ENCODE measurements at places on chromosomes 5 and 9.

DNA sequence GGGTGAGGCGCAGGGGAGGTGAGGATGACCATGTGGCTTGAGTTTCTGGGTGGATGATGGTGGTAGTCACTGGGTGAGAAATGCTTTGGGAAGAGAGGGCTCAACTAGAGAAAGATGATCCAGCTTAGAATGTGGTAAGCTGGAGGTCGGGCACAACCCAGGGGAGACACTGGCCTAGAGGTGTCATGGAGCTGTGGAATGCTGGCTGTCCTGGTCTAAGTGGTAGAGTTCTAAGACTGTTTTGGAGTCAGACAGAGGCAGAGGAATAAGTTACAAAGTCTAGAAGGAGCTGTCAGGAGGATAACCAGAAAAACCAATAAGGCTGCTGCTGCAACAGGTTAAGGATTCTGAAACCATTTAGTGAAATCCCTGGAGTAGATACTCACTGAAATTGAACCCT is 19.2 kb upstream of the ACSL6 start:
- no peak for DNase-seq

DNA sequence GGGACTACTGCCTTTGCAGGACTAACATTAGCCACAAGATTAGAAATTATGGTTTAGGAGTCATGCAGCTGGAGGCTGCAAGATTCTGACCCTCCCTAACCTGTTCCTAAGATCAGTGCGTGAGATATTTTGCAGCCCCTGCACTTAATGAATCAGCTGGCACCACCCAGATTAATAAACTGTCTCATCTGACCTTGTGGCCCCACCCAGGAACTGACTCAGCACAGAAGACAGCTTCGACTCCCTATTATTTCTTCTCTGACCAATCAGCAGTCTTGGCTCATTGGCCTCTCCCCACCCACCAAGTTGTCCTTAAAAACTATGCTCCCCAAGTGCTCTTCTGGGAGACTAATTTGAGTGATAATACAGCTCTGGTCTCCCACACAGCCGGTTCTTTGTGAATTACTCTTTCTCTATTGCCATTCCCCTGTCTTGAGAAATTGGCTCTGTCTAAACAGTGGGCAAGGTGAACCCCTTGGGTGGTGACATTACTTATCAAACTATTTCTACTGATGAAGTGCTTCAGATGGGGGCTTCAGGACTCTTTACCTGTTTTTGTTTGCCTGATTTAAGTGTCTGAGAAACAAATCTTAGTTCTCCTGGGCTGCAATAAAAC is 17.0 kb downstream of the CTSL start:
- no peak for DNase-seq

GRCh38 chr9:114690308-114690707 is 8.3 kb upstream of the TEX48 start:
- no peak for DNase-seq

DNA sequence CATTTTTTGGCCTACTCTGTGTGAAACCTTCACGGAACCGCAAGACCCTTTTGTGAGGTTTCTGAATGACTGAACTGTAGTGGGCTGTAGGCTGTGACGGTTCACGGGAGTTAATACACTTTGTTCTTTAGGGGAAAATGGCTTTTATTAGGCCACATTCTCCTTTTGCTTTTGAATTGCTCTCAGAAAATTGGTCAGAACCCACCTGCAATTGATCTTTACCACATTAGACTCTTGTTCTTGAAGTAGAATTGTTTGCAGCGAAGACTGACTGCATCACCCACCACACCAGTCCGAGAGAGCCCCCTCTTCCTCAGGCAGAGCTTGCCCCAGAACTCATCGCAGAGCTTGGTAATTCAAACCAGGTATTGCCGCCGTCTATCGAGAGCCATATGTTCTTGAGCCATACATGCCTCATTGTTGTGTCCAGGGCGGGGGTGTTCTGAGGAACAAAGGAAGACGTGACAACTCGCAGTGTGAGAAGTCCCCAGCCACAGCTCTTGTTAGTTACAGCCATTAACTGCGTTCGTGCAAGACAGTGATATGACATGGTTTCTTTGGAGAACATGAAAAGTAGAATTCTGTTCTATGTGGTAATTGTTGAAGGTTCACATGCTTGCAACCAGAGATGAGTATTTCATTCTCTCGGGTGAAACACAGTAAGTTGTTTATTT is 166.4 kb upstream of the OTULINL start:
- no peak for DNase-seq

DNA sequence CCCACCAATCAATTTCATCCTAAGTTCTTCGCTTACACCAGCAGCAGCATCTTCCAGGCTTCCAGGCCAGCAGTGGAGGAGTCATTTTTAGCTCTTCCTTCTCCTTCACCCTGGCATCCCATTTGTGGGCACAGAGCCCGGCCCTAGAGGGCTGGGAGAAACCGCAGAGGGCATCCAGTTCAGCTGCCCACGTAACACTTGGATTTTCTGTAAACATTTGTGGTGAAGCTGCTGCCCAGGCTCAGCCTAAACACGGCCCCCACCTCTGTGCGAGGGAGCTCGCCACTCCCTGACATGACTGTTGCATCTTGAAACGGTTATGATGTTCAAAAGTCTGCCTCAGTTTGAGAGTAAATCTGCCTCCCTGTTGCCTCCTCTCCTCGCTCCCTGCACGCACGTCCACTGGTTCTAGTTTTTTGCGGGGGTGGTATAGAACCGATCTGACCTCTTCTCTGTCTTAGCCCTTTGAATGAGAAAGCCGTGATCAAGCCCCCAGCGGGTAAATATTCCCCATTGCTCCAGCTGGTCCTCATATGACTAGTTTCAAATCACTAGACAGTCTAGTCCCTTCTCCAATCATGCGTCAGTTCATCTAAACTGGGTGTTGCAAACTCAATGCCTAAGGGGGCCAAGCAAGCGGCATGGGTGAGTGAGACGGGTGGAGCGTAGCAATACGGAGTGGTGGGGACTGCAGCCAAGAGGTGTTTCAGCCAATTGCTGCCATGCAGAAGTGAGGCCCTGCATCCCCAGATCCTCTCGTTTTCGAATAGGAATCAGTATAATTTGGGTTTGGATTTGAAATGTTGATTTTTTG is 34.9 kb upstream of the N4BP3 start:
- DNase-seq = no peak

DNA sequence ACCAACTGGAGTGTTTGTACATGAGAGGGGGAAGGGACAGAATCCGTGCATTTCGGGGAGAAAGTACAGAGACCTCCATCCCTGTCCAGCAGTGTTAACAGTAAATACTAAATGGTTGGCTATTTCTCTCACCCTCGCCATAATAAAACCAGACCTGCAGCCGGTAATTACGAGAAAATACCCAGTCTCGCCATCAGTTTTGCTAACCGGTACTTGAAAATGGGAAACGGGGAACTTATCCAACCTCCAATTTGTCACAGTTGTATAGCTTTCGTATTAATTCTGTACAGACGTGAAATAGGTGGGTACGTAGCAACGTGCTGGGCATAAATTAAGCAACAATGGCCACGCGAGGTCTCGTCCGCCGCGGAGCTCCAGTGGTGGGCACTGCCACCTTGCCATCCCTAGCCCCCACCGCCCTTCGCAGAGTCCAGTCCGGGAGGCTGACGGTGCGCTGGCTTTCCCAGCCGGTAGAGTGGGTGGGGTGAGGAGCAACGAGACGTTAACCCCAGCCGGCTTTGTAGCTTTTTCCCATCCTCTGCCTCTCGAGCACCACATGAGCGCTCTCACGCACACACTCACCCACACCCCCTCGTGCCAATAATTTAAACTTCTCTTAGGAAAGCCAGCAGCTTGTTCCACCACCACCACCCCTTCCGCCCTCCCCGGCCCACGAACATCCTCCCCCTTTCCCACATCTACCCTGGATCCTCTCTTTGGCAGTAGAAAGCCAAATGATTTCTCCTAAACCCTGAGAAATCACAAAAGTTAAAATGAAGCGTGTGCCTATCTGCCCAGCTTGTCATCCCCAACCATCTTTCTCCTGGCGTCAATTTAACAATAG is 1.8 kb downstream of the ELAVL2 start:
- peak; percentile 41 for DNase-seq

- DNase-seq = no peak
These were observed 655 bp downstream of the TOR4A start for GRCh38 chr9:137278061-137278701.

- peak; percentile 14 for DNase-seq
These were observed 1.9 kb downstream of the LMNB1 start for GRCh38 chr5:126778675-126779403.

GRCh38 chr5:16461782-16462181 is 3.8 kb downstream of the ZNF622 start:
- no peak for DNase-seq

DNA sequence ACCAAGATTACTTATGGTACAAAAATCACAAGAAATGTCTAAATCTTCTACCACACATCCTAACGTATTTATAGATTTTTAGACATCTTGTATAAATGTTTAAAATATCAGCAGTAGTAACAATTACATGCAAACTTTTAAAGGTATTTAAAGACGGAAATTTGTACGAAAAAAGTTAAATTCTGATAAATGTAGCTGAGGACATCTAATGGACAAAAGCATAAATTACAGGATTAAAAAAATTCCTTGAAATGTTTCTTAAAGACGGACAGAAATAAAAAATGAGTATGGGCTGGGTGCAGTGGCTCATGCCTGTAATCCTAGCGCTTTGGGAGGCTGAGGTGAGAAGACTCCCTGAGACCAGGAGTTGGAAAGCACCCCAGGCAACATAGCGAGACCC is 15.8 kb downstream of the ERCC8 start:
- DNase-seq = no peak

GRCh38 chr5:136926073-136926472 is 560.7 kb upstream of the TRPC7 start:
- DNase-seq = no peak

DNA sequence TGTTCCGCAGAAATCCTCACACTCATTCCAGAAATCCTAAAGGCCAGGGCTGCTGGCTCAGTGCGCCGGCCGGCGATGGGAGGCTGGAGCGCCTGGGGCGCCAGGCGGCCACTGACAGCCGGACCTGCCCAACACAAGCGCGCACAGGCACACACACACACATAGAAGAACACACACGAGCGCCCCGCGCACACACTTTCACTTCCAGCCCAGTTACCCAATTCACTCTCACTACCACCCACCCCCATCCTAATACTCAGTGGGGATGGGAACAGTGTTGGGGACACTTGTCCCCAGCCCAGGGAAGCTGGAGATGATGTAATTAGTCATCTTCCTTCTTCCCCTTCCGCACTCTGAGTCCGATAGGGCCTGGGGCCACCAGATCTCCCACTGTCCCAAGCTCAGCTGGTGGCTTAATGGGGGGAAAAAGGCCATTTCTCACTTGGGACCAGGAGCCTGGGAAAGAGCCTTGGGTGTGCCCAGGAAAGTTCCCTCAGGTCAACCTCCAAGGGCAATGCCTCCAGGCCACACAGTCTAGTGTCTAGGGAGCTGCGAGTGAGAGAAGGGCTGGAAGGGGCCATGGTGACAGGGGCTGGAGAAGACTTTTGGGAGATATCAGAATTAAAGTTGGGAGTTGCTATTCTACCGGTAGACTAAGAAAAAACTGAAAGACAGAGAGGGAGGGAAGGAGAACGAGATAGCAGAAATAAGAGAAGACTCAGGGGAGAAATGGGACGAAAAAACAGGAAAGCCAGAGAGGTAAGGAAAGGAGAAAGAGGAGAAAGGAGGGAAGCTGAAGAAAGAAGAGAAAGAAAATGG is 1.7 kb downstream of the EBF1 start:
- no peak for DNase-seq

GRCh38 chr5:1666812-1667588 is 132.6 kb downstream of the MRPL36 start:
- peak; percentile 29 for DNase-seq

DNA sequence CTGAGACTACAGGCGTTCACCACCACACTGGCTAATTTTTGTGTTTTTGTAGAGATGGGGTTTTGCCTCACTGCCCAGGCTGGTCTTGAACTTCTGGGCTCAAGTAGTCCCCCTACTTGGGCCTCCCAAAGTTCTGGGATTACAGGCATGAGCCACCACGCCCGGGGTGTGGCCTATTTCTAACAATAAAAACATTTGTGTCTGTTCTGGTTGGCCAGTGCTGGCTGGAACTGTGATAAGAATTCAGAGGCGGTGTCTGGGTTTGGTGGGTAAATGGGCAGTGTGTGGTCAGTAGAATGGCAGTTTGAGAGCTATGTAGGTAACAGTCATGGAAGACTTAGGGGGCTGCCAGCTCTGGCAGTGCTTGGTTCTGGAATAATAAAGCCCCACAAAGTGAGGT is 46.9 kb upstream of the SYNPO start:
- no peak for DNase-seq

DNA sequence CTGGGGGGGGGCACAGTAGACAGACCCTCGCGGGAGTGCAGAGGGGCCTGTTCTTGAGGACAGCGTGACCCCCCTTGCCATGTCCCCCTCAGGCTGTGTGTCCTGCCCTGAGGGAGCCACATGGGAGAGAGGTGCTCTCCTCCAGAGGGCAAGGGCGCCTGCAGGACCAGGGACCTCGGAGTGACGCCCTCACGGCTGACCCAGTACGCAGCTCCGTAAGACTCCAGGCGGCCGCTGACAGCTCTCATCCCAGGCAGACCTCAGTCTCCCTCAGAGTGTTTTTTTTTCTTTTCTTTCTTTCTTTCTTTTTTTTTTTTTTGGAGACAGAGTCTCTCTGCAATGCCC is 27.3 kb downstream of the EXD3 start:
- no peak for DNase-seq

GRCh38 chr5:134226441-134227192 is 744 bp upstream of the PPP2CA start:
- no peak for DNase-seq

DNA sequence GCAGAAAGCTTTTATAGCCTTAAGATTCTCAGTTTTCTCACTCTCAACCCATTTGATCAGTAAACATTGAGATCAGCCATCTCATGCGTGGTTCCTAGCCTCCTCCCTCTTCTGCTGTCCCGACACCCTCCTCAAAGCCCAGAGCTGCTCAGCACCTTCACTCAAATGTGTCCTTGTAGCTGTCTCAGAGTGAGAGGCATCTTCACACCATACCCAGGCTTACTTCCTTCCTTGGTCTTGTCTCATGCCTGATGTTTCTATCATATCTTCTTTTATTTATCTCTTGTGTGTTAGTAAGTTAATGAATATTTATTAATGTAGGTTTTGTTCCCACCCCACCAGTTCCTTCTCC is 72.4 kb upstream of the SNX2 start:
- no peak for DNase-seq

- no peak for DNase-seq
These were observed 27.5 kb downstream of the FNIP1 start for GRCh38 chr5:131769336-131769735.

- no peak for DNase-seq
These were observed 14.4 kb upstream of the PLEKHG4B start for GRCh38 chr5:77546-77945.

- no peak for DNase-seq
These were observed 514.8 kb downstream of the CDK5RAP2 start for GRCh38 chr9:120065151-120065550.

- no peak for DNase-seq
These were observed 89.8 kb downstream of the NTRK2 start for GRCh38 chr9:84759300-84759750.

- DNase-seq = no peak
These were observed 78.3 kb downstream of the LMNB1 start for GRCh38 chr5:126855266-126855665.

GRCh38 chr5:81884871-81885270 is 87.0 kb upstream of the ATG10 start:
- no peak for DNase-seq
